ENCODE measurements at places on chromosomes 4 and X. TPM values are rescaled to one million over a fixed set of nuclear protein-coding genes. Genes with fewer than 3 reads are reported as not detected.

GRCh38 chr4:110088670-110089069 is 109.7 kb downstream of the ELOVL6 start:
- DNase-seq: no peak

GRCh38 chr4:183499801-183500200 is 5.1 kb upstream of the ING2 start:
- no peak for DNase-seq

DNA sequence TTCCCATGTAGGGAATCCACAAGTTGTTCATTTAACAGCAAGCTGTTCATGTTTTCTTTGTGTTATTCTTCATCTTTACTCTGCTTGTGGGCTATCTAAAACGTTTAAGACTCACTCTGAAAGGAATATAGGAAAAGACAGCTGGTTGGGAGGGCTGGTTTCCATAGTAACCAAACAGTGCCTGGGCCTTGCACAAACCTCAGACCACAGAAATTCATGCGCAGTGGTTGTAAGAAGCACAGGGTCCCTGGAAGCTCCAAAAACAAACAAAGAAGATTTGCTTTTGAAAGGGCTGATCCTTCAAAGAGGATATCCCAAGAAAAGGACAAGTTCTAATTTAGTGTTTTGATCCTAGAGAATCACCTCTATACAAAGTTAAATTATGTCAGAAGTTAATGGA is 7.8 kb downstream of the SERTM2 start:
- no peak for DNase-seq

DNA sequence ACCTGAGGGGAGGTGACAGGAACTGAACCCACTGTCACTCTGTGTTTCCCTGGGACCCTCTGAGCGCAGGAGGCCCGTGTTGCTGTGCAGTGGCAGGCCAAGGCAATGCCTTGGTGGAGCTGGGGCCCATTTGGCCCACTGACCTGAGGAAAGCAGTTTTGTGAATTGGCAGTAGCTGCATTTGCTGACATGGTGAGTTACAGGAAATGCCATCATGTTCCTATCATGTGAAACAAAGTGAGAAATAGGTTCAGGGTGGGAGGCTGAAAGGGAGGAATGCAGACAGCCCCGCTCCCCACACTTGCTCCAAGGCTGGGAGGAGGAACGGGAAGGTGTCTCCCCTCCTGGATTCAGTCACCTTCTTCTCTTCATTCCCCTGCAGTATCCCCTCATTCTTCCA is 146.1 kb downstream of the PTTG2 start:
- DNase-seq: no peak

DNA sequence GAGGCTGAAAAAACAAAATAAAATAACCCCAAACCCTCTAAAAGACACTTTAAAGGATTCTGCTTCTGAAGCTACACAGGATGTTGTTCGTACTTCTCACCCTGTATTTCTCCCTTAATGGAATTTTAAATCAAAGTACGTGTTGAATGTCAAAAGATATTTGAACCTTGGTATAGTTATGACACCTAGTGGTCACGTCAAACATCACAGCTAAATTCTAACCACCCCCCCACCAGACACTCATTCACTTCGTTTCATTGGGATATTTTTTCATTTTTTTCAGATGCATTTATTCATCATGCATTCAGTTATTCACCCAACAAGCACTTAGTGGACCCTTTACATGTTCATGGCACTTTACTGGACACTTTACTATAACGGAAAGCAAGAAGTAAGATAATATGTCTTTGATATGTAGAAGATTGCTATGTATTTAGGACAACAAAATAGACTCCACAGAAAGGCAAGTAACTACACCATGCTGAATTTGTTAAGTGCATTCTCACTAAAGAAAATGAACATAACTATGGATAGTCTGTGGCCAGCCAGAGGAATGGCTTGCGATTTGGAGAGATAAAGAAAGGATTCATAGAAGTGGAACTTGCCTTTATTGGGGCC is 62.5 kb upstream of the GPR174 start:
- DNase-seq: no peak

DNA sequence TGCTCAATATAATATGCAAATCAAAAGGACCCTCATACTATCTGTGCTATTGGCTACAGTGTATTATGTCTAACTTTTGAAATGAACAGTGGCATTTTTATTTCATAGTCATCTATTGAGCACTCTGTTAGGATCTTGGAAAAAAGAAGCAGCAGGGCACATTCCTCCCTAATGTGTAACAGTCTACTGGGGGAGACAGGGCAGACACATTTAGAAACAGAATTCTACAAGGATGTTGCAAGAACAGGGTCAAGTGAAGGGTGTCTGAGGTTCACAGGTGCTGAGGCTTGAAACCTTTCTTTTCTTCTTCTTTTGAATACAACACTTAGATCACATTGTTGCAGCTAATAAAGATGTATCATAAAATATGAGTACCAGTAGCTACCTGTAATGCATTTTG is 129.7 kb upstream of the SLC4A4 start:
- DNase-seq: no peak

GRCh38 chr4:8637456-8637984 is 45.0 kb downstream of the CPZ start:
- DNase-seq: peak; percentile 29

DNA sequence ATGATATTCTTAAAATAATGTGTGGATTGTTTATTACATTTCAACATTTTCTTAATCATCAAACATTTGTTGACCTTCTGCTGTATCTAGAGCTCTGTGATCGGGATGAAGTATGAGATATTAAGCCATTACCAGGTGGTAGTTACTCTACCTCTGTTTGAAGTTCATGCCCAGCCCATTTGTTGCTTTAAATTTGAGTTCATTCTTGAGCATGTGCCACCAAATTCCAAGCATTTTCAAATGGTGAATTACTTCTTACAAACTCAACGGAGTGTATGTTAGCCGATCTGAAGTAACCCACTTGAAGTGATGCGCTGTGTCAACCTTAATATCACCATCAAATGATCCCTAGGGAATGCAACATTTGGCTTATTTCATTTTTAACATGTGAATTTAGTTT is 7.3 kb upstream of the DTHD1 start:
- DNase-seq: no peak

DNA sequence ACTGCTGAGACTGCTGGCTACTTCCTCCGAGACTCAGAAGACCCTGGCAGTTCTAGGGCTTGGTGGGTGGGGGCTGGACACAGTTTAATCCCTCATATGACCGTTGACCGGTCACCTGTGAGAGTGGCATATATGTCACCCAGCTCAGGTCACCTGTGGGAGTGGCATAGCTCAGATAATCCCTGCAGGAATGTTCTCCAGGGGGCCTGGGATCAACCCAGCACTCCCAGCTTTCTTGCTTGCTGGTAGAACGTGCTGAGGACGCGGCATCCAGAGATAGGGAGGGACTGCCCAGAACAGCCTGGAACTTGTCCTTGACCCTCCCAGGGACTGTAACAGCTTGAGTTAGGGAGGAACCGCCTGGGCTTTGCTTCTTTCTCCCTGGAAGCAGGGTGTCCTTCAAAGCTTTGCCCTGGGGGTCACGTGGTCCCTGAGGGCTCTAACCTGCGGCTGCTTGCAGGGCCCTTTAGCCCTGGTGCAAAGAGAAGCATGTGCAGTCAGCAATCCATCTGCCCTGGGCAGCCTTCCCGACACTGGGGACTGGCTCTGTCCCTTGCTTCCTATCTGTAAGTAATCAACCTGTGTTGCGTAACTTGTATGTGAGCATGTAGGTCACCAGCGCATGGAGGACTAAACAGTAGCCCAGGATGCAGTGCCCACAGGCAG is 55.3 kb downstream of the ZFYVE28 start:
- DNase-seq: peak; percentile 54

DNA sequence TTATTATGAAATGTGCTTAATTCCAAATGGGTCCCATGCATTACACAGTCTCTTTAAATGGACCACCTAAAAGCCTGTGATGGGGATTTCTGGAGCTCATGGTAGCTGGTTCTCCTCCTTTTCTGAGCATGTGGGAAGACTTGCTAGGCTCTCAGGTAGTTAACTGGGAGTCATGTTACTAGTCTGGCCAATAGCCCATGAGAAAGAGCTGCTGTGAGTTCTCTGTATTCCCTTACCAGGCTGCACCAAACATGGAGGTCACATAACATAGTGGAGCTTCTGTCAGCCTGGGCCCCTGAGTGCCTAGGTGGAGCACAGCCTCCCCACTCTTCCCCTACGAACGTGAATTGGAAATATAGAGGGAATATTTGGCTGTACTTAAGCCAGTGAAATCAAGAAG is 198.4 kb downstream of the MAML3 start:
- DNase-seq: no peak

GRCh38 chrX:63746715-63747114 is 38.3 kb downstream of the ARHGEF9 start:
- DNase-seq: no peak

DNA sequence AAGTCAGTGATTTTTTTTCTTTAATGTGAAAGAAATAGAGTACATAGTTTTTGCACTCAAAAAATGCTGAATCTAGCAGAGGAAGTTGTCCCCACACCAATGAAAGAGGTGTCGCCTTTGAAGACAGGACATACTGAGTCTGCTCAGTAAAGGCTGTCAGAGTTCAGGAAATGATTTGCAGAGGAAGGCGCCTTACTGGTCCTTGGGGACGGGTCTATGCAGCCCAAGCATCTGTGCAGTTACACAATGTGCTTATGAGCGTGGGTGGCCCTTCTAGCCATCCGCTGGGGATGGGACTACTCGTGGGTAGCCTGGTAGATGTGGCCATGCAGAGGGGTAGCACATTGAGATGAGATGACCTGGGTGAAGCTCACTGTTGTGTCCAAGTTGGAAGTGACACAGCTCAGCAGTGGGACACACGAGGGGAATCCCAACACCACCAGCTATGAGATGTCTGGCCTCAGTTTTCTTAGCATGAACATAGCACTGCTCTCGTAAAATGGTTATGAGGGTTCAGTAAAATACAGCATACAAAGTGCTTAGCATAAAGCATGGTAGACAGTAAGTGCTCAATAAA is 116.5 kb upstream of the RBPJ start:
- DNase-seq: no peak

- DNase-seq: no peak
Observed at GRCh38 chr4:154686838-154687237, 57.0 kb upstream of the LRAT start.

DNA sequence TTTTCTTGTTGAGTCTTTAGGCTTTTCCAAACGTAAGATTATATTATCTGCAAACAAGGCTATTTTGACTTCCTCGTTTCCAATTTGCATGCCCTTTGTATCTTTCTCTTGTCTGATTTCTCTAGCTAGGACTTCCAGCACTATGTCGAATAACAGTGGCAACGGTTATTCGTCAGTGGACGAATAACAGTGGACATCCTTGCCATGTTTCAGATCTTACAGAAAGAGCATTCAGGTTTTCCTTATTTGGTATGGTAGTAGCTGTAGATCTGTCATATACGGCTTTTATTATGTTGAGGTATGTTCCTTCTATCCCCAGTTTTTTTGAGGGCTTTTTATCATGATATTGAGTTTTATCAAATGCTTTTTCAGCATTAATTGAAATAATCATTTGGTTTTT is 634.6 kb upstream of the ADGRL3 start:
- DNase-seq: no peak

GRCh38 chrX:49003696-49004095 is 1.6 kb upstream of the GRIPAP1 start:
- no peak for DNase-seq

GRCh38 chrX:40694802-40695201 is 40.5 kb downstream of the MED14 start:
- DNase-seq: no peak

DNA sequence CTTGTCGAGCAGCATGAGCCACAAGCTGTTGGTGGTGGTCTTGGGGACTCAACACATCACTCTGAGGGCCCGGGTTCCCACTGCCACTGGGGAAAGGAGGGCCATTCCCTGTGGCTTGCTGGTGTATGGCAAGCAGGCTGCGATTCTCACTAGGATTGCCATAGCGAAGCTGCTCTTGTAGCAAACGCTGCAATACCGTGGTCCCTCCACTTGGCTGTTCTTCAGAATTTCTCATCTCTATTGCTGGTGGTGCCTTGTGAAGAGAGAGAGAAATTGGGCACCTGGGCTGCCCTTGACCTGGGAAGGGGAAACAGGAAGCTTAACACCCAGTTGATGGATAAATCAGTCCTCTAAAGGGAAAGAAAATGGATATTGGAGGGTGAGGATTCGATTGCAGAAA is 17.7 kb downstream of the AMOT start:
- DNase-seq: no peak

- DNase-seq: no peak
Observed at GRCh38 chr4:181007751-181008150, 1235.5 kb upstream of the TENM3 start.

DNA sequence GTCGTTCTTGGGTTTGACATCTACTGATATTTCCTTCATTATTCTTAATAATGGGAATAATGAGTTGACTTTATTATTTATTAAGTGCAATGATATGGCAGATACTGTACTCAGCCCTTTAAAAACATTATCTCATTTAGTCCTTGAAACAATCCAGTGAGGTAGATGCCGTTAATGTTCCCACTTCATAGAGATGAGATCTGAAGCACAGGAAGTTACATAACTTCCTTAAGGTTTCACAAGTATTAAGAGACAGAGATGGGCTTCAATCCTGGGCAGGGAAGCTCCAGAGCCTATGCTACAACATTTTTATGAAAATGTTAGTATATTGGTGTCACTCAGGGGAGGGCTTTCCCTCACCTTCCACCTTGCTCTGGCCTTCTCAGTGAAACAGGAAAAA is 9.7 kb upstream of the KLHL13 start:
- DNase-seq: no peak

GRCh38 chr4:39814403-39815185 is 116.7 kb downstream of the UBE2K start:
- DNase-seq: no peak

GRCh38 chr4:14233126-14233525 is 605.6 kb upstream of the BOD1L1 start:
- no peak for DNase-seq

DNA sequence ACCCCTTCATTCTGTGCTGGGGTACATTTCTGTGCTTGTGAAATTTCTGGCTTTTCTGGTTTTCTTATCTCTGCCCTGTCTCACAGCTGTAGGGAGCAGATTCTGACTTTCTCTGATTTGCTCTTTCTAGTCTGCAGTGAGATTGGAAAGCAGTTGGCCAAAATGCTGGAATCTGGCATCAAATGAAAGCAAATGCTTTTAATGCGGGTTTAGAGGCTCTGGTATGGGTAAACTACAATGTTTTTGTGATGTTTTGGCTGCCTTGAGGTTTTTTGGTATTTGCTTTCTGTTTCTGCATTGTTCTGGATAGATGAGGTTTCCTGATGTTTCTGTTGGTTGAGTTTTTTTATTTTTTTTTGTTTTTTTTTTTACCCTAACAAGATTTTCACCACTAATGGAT is 23.8 kb downstream of the SMIM20 start:
- no peak for DNase-seq

Gene ARHGAP36
- total RNA-seq: not detected

Gene BMPR1B
- total RNA-seq: 13.9 TPM

Gene SCML2
- 1.0 TPM for total RNA-seq

Gene NAT8L
- total RNA-seq: 0.52 TPM

Gene CACNA1F
- 0.10 TPM for total RNA-seq

Gene GNRHR
- not detected for total RNA-seq

Gene SLC6A8
- total RNA-seq: 33.5 TPM

Gene GPR119
- total RNA-seq: not detected

Gene SPANXC
- total RNA-seq: not detected

Gene TENM3
- 2.1 TPM for total RNA-seq

All from posterior vena cava (tissue), 2 donors.